Left lung (tissue), 14 donors: ENCODE measurements at places on chromosomes 13 and 19.

DNA sequence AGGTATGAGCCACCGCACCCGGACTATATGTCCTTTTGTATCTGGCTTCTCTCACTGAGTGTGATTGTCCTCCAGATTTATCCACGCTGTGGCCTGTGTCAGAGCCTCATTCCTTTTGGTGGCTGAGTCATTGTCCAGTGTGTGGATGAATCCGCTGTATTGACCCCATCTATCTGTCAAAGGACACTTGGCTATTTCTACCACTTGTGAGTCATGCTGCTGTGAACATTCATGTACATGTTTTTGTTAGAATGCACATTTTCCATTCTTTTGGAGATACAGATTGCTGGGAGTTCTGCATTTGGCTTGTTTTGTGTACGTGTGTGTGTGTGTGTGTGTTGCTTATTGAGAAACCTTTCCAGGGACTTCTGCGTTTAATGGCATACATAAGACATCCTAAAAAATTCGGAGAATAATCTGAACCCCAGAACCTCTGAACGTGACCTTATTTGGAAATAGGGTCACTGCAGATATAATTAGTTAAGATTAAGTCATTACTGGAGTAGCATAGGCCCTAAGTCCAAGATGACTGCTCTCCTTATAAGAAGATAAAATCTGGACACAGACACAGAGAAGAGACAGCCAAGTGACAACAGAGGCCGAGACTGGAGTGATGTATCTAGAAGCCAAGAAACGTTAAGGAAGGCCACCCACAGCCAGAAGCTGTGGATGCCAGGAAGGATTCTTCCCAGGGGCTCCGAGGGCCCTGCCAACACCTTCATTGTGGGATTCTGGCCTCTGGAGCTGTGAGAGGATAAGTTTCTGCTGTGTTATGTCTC, 4.9 kb upstream of the GIPC3 start:
- DNase-seq, result peak; percentile 81

GRCh38 chr19:37963190-37963936, 56.4 kb downstream of the SIPA1L3 start:
- no peak for DNase-seq

- DNase-seq, result no peak
These were observed 9.3 kb upstream of the HIF3A start for GRCh38 chr19:46287585-46287984.

- no peak for DNase-seq
These were observed 6.1 kb upstream of the CYSLTR2 start for GRCh38 chr13:48647625-48648024.

DNA sequence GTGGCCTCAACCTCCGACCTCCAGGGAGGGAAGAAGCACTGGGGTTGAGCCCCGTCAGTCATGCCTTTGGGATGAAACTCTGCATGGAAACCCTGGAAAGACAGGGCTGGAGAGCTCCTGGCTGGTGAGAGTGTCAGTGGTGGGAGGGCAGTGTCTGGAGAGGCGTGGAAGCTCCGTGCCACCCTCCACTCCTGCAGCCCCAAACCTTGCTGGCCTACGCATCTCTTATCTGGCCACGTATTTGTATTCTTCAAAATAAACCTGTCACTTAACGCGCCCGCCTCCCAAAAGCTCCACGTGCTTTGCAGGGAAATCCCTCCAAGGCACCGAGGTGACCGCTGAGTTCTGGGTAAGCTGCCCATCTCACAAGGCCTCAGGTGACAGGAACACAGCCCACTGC, 84.3 kb downstream of the TEX29 start:
- no peak for DNase-seq

GRCh38 chr13:80305737-80306136, 35.2 kb downstream of the SPRY2 start:
- DNase-seq, result no peak

- no peak for DNase-seq
These were observed 1.4 kb downstream of the CEACAM18 start for GRCh38 chr19:51479531-51480331.

DNA sequence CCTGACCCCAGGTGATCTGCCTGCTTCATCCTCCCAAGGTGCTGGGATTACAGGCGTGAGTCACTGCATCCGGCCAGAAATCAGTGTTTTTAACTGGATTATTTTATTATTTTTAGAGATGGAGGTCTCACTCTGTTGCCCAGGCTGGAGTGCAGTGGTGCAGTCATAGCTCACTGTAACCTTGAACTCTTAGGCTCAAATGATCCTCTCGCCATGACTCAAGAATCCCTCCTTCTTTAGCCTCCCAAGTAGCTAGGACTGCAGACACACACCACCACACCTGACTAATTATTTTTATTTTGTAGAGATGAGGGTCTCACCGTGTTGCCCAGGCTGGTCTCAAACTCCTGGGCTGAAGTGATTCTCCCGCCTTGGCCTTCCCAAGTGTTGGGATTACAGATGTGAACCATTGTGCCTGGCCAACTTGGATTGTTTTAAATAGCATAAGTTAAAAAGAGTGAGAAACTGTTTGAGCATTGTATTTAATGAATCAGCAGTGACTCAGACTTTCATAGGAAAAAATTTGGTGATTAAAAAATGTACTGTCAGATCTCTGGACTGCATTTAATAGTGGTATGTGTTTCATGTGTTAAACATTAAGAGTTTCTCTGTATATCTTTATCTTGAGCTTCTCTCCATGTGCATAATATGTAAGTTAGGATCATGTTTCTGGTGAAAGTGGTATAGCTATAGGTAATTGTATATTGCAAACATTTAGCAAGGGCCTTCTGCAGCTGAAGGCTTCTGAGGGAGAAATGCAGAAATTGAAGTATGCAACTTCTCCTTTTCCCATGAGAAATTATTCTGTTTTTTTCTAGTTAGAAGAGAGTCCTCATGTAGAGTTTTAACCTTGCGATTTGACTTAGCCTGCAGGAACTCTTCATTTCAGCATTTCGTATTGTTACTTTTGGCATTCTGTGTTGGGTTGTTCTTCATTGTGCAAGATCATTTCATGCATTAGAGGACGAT, 121.2 kb downstream of the PCCA start:
- no peak for DNase-seq

- DNase-seq, result no peak
These were observed 202.9 kb upstream of the KLHL1 start for GRCh38 chr13:70311191-70311590.

DNA sequence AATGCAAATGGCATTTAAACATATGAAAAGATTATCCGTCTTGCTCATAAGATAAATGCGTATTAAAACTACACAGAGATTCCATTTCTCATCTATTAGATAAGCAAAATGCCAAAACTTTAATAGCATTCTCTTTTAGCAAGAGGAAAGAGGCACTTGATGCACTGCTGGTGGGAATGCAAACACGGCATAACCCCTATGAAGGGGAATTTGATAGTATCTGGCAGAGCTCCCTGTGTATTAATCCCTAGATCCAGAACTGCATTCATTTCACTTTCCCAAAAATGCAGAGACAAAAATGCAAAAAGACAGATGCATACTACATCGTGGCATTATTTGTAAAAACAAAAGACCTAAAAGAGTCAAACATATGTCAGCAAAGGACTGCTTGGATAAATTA, 193.6 kb upstream of the STARD13 start:
- DNase-seq, result no peak

DNA sequence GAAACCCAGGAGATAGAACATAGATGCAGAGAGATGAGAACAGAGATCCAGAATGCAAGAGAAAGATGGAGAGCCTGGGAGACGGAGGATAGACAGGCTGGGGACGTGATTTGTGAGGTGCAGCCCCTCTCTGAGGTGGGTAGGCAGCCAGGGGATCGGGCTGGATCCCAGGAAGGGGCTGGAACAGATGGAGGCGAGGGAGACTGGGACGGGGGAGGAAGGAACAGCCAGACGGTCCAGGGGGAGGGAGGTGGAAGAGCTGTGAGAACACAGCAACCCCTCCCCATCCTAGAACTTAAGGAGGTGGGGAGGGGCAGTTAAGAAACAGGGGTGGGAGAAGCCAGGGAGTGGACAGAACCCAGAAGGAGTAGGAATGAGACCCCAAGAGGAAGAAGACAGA, 3.1 kb downstream of the SLC17A7 start:
- DNase-seq, result no peak

GRCh38 chr19:1587872-1588271, 4.8 kb downstream of the MBD3 start:
- DNase-seq, result no peak
